Stimulated activated CD4-positive, alpha-beta T cell treated with anti-CD3 and anti-CD28 coated beads, Interleukin-1b, Interleukin-23, amount 100 ng/mL, for 1 hour (primary cell): ENCODE measurements at places on chromosomes 7 and 10.
A peak's percentile ranks its signal among the peaks of the same experiment; 100 is the strongest.

- no peak for DNase-seq
These were observed 133.4 kb downstream of the SPAG6 start for GRCh38 chr10:22478555-22479334.

DNA sequence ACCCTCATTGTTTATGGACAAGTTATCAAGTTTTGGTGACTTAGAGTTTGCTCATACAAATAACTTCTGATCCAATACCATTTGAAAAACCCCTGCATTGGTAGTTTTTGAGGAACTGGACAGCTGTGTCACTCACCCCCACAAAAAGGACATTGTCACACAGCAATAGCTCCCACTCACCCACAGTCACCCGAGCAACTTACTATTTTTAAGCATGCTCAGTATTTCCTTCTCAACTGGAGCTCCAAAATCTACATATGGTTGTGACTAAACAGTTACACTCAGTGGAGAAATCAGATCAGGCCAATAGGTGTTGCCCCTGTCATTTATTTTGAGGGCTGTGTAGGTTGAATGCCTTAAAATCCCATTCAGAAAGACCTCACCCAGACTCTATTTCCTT, 165.2 kb upstream of the AUTS2 start:
- DNase-seq: no peak

DNA sequence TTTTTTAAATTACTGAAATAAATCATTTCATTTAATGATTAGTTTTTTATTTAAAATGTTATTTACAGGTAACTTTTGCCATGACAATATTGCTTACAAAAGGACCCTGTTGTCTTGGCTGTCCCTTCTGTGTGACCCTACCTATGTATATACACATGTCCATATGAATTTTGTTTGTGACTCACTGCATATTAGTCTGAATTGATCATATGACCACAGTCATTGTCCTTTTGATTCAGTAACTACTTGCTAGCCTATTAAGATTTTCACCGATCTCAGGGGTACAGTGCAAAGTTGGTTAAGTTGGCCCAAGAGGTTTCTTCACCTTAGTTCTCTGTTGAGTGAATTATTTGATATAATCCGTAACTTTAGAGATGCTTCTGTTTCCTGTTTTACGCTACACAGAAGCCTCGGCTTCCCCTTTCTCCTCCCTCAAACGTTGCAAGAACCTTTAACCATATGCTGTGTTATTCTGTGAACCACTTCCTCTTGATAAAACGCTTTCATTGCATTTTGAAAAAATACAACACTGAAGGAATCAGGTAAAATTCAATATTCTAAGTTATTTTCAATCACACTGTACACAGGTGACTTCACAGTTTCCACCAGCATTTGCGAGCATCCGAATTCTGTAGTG, 43.9 kb downstream of the APBB1IP start:
- peak; percentile 9 for DNase-seq

GRCh38 chr7:51459809-51460208, 143.2 kb upstream of the COBL start:
- no peak for DNase-seq

DNA sequence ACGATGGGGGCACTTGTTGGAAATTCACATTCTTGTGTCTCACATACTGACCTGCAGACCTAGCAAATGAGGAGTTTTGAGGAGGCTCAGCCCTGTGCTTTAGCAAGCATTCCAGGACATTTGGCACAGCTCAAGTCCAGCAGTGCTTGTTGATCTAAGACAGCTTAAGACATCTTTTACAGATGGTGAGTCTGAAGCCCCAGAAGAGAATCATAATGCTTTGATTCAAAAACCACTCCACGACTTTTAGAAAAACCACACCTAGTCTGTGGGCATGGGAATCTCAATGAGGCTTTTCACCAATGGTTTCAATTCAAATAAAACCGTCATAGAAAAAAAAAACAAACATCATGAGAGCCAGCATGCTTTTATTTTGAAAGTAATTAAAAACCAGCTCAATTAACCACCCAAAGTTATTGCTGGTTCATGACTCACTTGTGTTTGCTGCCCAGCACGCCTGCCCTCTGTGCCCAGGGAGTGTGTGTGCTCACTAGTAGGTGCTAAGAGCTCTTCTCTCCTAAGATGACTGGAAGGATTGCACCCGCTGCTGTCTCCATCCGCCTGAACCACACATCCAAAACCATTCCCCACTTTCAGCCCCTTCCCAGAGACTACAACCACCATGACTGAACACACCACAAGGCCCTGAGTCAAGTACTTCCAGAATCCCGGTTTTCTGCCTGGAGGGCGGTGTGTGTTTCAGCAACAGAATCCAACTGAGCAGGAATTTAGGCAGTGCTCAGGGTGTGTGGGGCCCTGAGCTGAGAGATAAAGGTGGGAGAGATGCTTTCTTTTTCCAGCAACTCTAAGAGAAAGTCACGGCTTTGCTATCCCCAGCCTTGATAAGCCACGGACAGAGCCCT, 130.2 kb upstream of the ADAM12 start:
- DNase-seq: no peak

DNA sequence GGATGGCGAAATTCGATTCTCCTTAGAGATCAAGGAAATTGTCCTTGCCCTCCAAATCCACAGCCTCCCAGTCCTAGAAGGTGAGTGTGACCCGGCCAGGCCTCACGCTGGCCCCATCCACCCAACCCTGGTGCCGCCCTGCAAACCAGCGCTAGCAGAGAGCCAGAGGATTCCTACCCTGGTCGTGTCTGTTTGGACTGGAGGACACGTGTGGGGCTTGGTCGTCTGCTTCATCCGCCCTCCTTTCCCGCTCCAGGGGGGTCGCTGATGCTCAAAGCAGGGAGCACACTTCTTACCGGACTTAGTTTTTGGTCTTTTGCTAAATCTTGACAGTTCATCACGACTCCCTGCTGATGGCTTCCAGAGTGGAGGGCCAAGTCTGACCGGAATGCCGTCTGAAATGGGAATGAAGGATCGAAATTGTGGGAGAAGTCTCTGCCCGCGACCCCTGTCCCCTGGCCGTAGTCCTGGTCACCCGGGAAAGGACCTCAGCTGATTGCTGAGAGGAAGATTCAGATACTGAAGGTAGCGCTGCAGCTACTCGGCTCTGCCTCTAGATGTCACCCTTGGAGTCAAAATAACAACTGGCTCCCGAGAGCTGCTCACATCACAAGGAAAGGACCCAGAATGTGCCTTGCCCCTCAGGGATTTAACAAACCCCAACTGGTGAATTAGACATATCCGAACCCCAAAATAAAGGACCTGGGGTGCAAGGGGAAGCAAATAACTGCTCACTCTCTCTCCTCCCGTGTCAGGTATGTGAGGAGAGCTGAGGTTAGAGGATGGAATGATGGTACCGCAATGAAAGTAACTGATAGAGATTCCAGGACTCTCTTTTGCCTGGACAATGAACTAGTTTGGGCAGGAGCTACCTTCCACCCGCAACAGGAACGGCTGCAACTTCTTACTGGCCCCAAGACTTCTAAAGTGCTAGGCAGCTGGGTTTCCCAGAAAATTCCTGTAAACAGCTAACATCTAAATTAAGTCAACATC, 23.5 kb upstream of the ORC5 start:
- DNase-seq: no peak

DNA sequence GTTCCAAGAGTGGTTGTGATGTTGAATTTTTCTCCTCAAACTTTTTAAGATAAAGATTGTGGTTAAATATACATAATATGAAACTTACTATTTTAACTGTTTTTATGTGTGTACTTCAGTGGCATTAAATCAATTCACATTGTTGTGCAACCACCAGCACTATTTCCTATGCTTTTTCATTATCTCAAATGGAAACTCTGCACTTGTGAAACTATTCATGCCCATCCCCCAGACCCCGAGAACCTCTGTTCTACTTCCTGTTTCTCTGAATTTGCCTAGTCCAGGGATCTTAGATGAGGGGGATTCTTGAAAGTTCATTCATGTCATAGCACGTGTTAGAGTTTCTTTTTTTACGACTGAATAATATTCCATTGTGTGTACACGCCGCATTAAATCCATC, 67.0 kb downstream of the WDR37 start:
- no peak for DNase-seq

GRCh38 chr7:155377838-155378579, 79.9 kb upstream of the EN2 start:
- DNase-seq: no peak

GRCh38 chr10:5041471-5042023, 37.9 kb upstream of the AKR1C2 start:
- no peak for DNase-seq

DNA sequence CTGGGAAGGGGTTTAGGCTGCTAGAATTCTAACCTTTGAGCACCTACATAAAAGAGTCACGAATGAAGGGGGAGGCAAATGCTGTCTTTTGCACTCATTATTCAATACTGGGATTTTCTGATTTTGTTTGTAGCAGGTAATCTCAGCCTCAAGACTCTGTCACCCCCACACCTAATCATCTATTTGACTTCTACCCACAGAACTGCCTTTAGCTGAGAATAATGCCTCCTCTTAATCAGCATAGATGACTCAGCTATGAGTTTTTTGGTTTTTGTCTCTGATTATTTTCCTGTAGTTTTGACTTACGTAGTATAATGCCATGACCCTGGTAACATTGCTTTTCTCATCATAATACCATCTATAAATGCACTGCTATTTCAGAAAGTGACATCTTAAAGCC, 42.7 kb upstream of the CACNB2 start:
- no peak for DNase-seq

GRCh38 chr7:139930286-139930965, 101.4 kb downstream of the TBXAS1 start:
- no peak for DNase-seq

- no peak for DNase-seq
These were observed 147.2 kb upstream of the PFKP start for GRCh38 chr10:2920168-2920567.

DNA sequence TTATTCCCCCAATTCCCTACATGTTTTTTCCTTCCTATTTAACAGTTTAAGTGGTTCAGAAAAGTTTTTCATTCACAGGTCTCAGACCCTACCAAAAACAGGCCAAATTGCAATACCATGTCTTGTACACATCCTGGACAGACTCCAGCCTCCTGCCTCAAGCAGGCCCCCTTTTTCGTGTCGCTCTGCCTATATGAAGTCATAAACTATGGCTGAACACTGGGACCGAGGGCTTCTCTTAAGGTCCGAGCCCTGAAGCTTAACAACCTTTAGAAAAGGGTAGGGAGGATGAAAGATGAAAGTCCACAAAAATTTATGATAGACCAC, 1.4 kb downstream of the FBXW4 start:
- no peak for DNase-seq
